ENCODE measurements at places on chromosomes 5 and 9.

- no peak for DNase-seq
These were observed 22.4 kb upstream of the SLC6A3 start for GRCh38 chr5:1467341-1468246.

- DNase-seq, result no peak
These were observed 291.2 kb downstream of the AOPEP start for GRCh38 chr9:95017661-95018060.

GRCh38 chr9:13478639-13479038 lies 199.1 kb upstream of the MPDZ start:
- DNase-seq, result no peak

GRCh38 chr5:144468571-144468970 lies 297.9 kb downstream of the KCTD16 start:
- no peak for DNase-seq
